Thymus (tissue), 14 donors: ENCODE measurements at places on chromosomes 3 and 15.

DNA sequence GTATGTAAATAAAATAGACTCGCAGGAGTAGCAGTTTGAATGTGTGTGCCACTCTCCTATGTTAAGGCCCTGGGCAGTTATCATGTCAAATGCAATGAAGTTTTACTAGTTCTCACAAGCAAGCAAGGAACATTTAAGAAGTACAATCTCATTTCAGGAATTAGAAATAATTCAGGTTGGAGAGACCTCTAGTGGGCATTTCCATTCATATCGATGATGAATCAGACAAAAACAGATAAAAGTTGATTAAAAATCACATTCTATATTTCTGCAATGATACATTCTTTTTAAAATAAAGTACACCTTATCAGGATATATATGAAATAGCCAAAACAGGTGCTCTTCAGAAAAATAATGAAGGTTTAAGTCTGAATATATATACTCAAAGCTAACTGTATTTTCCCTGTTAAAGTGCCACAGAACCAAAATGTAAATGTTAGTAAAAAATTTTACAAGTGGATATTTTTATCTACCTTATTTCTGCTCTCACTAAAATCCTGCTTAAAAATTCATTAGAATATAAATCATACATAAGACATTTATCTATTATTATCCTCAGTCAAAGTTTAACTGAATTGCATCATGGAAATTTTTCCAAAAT, 492.4 kb upstream of the FRG2C start:
- no peak for DNase-seq

DNA sequence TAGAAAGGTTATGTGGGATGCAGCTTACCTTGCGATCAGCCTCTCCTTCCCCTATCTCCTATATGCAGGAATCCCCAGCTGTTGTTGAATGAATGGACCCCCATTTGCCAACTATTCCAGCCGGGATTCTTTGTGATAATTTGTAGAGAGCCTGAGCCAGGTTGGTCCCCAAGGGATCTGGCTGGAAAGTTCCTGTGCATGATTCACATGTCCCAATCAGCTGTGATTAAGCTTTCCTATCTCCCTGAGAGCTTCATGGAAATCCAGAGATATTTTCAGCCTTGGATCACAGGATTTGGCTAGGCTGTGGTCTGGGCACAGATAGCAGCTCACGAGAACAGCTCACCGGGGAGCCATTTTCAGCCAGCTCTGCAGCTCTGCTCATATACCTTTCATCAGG, 76.7 kb downstream of the ARNT2 start:
- no peak for DNase-seq

- no peak for DNase-seq
These were observed 59.6 kb upstream of the TSC22D2 start for GRCh38 chr3:150348500-150348899.

- no peak for DNase-seq
These were observed 67.0 kb downstream of the PPCDC start for GRCh38 chr15:75090388-75090734.

GRCh38 chr3:180078592-180078991, 41.9 kb upstream of the PEX5L start:
- no peak for DNase-seq
